ENCODE measurements at places on chromosomes 11 and 22. TPM values are rescaled to one million over a fixed set of nuclear protein-coding genes. Genes with fewer than 3 reads are reported as not detected.
A peak's percentile ranks its signal among the peaks of the same experiment; 100 is the strongest.

HEPN1 gene
- total RNA-seq, result not detected

GANAB gene
- total RNA-seq, result 208 TPM

PDGFB gene
- total RNA-seq, result 0.09 TPM

IL17REL gene
- total RNA-seq, result not detected

GSTT2B gene
- 4.9 TPM for total RNA-seq

ZBTB16 gene
- total RNA-seq, result 0.41 TPM

FADS3 gene
- total RNA-seq, result 22.1 TPM

EIF3M gene
- 1,709 TPM for total RNA-seq

FGF19 gene
- total RNA-seq, result not detected

LMO2 gene
- 21.8 TPM for total RNA-seq

ZP1 gene
- not detected for total RNA-seq

GRCh38 chr11:2408671-2409070, 8.1 kb downstream of the TSSC4 start:
- no peak for DNase-seq

- no peak for DNase-seq
These were observed 685.2 kb upstream of the CHORDC1 start for GRCh38 chr11:90908074-90908473.

GRCh38 chr11:125933030-125933813, 12.6 kb upstream of the VSIG10L2 start:
- no peak for DNase-seq

- peak; percentile 35 for DNase-seq
These were observed 10.5 kb upstream of the EHD1 start for GRCh38 chr11:64888729-64889511.

DNA sequence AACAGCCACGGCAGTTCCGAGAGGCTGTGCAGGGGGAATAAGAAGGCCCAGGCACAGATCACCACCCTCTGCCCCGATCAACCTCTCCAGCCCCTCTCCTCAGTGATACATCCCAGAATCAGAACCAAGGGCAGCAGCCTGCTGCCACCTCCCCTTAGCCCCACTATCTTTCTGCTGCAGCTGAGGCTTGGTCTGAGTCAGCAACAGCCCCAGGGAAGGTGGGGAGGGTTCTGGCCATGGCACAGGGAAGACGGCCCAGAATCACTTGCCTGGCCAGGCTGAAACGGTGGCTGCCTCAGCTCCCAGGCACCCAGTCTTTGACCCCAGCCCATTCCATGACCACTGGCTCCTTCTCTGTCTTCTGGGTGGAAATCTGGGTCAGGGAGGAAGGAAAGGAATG, 2.3 kb downstream of the CHID1 start:
- no peak for DNase-seq

DNA sequence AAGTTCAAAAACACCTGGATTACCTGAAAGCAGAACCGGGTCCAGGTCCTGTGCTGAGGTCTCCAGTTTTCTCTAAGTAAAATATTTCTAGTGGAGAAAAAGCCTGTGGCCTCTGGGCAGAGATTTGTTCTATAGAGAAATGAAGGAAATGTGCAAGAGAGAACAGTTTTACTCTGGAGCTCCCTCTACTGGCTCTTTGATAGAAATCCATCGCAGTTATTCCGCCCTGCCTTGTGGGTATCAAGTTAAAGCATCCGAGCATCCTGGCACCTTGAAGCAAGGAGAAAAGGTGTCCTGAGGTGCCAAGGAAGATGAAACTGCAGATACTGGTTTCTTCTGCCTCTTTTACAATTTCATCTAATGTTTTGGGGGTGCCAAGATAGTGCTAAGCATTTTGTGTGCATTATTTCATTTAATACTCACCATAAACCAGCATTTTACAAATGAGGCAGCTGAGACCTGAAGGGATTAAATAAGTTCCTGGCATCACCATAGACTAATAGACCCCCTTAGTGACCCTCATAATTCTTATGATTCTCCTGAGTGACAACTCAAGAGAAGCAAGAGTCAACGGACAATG, 113.1 kb upstream of the HSD17B12 start:
- peak; percentile 70 for DNase-seq

GRCh38 chr11:96238563-96239135, 104.3 kb downstream of the MAML2 start:
- DNase-seq, result no peak

DNA sequence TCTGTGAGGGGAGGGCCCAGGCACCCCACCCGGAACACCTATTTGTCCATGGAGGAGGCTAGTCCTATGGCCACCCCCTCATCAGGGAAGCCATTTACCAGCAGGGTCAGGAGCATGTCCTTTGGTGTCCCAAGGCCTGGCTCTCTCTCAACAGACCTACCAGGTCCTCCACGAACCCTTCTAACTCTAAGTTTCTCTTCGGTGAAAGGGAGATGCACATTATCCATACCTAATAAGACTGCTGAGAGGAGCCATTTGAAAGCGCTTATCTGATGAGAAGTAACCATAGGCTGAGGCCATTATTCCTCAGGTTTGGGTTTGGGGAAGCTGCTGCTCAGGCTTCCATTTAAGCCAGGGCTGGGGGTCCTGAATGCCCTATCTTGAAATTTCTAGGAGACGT, 9.2 kb upstream of the TOP3B start:
- no peak for DNase-seq

DNA sequence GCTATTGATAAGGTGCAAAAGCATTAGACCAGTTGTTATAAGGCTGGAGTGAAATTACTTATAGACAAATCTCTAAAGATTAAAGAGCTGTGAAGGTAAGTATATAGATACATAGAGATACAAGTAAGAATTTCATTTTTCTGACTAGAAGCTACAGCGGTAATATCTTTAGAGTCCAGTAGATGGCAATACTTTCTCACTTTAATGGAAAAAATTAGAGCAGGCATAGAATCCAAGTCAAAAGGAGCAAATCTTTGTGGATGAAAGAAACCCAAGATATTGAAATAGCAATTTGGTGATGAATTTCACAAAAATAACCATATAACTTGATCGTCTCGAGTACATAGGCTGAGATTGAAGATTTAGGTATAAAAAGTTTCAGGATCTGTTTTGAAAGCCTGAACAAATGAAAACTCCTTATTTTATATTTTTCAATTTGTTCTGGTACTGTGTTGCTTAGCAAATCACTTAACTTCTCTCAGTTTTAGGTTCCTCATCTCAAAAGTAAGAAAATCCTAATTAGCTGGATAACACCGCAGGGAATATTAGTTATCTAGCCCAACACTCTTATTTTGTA, 81.9 kb downstream of the UVRAG start:
- peak; percentile 75 for DNase-seq

DNA sequence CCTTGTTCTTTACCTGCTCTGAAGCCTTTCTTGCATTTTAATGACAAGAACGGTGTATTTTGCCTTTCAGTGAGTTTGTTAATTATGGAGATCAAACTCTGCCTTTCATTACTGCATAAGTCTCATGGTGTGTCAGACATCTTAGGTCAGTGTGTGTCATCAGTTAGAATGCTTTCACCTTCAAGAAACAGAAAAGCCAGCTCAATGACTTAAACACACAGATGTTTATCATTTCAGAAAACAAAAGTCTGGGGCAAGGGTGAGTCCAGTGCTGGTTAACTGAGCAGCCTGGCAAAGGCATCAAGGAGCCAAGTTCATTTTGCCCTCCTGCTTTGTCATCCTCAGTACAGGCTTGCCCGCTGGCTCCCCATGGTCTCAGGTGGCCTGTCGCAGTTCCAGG, 54.5 kb downstream of the PACS1 start:
- DNase-seq, result peak; percentile 40

GRCh38 chr22:32013200-32013599, 29.9 kb upstream of the SLC5A1 start:
- no peak for DNase-seq

GRCh38 chr22:34475886-34476285, 555.6 kb upstream of the LARGE1 start:
- no peak for DNase-seq

GRCh38 chr22:45164270-45165088, 754 bp downstream of the NUP50 start:
- DNase-seq, result peak; percentile 23

DNA sequence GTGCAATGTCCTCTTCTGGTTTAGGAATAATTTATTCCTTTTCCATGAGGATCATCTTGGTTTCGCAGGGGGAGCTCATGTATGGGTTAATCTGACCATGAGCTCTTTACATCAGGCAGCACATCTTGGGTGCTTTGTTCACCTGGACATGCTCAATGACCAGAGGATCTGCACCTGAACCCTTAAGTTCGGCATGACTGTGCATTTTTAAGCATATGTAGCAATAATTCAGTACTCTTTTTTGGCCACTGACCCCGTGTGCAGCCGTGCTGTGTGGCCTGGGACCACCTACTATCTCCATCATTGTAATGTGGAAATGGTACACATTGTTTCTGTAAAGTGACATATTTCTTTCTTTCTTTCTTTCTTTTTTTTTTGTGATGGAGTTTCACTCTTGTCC, 62.9 kb downstream of the DEPDC5 start:
- no peak for DNase-seq

Data from fibroblast of the aortic adventitia (primary cell).